ENCODE measurements at places on chromosomes 13 and 19.

GRCh38 chr19:47891923-47892666 is 6.0 kb upstream of the SULT2A1 start:
- DNase-seq, result no peak

DNA sequence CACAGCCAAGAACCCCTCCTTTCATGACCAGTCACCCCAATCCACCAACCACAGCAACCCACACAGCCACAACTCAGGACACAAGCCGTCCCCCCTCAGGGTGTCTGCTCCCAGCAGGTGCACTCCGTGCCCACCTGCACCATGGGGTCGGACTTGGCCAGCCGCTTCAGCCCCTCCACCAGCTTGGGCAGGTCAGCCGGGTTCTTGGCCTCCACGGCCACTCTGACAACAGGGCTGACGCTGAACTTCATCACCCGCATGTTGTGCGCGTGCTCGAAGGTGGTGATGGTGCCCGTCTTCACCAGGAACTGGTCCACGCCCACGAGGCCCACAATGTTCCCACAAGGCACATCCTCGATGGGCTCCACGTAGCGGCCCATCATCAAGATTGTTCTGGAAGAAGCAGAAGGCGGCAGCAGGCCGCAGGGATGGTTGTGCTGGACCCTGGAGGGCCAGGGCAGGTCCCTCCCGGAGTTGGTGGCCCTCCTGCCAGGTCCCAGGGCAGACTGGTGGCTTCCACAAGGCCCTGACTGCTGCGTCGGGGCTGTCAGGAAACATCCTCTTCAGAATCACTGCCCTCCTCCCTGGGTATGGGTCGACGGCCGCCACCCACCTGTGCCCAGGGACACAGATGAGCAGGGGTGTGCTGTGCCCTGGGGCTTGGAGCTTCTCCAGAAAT is 5.5 kb downstream of the EEF2 start:
- DNase-seq, result no peak

DNA sequence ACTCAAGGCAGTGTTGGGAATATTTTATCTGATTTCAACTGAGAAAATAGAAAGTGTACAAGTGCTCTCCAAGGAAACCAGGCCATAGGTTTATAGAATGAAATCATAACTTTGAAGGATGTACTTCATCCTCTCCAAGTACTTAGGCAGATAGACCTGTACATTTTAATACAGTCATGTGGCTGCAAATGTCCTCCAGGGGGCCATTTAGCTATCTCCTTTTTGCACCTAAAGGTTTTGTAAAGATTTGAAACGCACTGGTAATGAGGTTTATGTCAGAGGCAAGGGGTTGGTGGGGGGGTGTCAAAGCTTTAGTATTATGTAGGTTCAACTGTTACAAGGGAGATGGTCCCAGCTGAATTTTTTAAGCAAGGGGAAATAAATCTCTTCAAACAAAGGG is 364.4 kb downstream of the DCT start:
- no peak for DNase-seq

GRCh38 chr13:42275098-42275471 is 3.1 kb downstream of the AKAP11 start:
- no peak for DNase-seq

- no peak for DNase-seq
These were observed 31.1 kb downstream of the ZNF571 start for GRCh38 chr19:37563518-37563917.

DNA sequence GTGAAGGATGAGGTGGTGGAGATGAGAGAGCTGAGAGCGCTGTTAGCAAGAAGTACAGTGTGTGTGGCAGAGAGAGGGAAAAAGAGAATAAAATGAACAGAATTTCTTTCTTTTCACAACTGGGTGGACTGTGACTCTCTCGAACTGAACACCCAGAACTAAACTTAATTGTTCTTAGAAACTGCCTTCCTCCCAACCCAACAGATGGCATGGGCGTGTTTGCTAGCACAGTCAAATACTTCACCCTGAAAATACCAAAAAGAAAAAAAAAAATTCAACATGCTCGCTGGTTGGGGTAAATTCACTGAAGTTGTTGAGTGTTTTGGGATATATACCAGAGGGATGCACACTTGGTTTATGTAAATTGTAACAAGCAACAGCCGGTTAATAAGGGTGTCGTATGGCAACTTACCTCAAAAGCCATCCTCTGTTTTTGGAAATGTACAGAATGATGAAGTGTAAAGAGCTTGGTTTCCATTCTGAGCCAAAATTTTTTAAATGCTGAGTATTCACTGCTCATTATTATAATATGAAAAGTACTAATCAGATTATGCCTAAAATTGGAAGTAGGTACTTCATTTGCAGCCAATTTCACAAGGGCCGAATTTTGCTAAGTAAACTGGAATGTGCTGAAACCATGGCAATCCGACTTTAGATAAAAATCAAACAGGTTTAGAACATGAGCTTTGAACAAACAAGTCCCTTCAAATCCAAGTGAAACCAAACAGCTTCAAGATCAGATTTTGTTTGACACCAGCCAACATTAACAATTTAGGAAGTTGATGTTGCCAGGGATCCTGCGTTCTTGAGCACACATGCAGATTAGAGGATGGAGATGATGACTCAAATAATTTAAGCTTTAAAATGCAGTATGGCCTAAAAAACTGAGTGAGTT is 115.8 kb downstream of the ZIC5 start:
- no peak for DNase-seq

GRCh38 chr13:34166406-34166805 is 348.5 kb downstream of the RFC3 start:
- no peak for DNase-seq

- DNase-seq, result no peak
These were observed 39.3 kb upstream of the GPR183 start for GRCh38 chr13:99346335-99347042.

DNA sequence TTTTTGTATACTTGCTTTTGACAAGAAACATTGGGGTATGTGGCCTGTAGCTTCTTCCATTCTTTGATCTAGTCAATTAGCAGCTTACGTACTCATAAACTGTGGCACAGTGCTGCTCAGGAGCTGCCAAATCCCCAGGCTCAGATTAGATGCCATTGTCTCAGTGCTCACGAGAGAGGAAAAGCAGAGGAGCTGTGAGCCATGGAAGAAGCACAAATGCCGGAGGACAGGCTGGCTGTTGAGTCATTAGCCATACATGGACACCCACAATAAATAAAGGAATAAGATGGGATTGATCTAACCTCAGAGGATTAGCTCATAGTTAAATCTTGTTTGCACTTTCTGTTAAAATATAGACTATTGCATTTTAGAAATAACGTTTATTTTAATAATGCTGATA is 121.7 kb downstream of the POSTN start:
- DNase-seq, result no peak

- no peak for DNase-seq
These were observed 642 bp downstream of the ZNF571 start for GRCh38 chr19:37593996-37594303.

DNA sequence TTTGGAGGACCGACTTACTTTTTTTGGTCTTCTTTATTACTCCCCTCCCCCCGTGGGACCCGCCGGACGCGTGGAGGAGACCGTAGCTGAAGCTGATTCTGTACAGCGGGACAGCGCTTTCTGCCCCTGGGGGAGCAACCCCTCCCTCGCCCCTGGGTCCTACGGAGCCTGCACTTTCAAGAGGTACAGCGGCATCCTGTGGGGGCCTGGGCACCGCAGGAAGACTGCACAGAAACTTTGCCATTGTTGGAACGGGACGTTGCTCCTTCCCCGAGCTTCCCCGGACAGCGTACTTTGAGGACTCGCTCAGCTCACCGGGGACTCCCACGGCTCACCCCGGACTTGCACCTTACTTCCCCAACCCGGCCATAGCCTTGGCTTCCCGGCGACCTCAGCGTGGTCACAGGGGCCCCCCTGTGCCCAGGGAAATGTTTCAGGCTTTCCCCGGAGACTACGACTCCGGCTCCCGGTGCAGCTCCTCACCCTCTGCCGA is 409 bp downstream of the FOSB start:
- DNase-seq, result no peak

DNA sequence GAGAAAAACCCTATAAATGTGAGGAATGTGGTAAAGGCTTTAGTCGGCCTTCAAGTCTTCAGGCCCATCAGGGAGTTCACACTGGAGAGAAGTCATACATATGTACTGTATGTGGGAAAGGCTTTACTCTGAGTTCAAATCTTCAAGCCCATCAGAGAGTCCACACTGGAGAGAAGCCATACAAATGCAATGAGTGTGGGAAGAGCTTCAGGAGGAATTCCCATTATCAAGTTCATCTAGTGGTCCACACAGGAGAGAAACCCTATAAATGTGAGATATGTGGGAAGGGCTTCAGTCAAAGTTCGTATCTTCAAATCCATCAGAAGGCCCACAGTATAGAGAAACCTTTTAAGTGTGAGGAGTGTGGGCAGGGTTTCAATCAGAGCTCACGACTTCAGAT is 11.7 kb downstream of the ZNF226 start:
- DNase-seq, result no peak

DNA sequence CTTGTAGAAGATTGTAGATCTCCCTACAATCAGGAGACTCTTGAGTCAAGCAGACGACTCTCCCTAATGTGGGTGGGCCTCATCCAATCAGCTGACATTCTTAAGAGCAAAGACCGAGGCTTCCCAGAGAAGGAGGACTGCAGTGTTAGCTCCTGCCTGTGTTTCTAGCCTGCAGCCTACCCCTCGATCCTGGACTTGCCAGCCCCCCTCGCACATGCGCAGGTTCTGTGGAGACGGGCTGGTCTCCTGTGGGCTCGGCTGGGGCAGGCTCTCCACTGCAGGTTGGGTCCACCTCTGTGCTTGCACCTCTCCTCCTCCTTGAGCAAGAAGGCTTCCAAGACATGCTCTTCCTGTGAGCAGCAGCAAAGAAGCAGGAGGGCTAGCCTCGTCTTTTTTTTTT is 185.2 kb upstream of the SOX1 start:
- no peak for DNase-seq

- DNase-seq, result no peak
These were observed 6.2 kb downstream of the ABCC4 start for GRCh38 chr13:95295026-95295425.

- DNase-seq, result peak; percentile 16
These were observed 6.0 kb downstream of the PEX11G start for GRCh38 chr19:7482584-7483439.

- no peak for DNase-seq
These were observed 406.8 kb downstream of the KLF5 start for GRCh38 chr13:73465617-73465971.

DNA sequence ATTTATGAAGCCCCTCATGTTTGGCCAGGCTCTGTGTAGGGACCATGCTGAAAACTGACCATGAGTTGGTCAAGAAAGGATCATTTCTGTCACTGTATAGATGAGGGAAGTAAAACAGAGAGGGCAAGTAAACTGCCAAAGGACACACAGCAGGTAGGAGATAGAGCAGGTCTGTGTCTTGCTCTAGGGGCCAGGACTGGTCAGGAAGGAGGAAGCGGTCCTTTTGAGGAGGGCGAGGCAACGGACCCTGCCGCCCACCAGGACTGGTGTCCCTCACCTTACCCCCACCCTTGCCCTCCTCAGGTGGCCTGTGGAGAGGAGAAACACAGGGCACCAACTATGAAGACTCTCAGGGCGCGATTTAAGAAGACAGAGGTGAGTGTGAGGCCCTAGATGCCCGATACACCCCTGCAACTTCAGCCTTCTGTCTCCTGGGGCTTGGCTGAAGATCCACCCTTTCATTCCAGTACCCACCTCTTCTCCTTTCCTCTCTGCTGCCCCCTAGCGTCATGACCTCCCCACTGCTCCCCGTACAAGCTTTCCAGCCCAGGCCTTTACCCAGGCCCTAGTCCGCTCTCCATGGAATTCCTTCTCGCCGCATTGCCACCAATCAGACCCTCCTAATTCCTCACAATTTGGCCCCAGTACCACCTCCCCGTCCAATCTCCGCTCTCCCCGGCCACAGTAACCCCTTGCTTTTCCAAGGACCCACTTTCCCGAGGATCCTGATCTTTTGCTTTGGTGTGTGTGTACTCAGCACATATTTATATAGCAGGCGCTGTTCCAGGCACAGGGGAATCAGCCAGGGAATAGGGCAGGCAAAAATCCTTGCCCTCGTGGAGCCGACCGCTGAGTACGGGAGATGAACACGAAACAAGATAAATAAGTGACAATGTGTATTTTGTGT is 3.9 kb downstream of the ANKRD24 start:
- peak; percentile 26 for DNase-seq

DNA sequence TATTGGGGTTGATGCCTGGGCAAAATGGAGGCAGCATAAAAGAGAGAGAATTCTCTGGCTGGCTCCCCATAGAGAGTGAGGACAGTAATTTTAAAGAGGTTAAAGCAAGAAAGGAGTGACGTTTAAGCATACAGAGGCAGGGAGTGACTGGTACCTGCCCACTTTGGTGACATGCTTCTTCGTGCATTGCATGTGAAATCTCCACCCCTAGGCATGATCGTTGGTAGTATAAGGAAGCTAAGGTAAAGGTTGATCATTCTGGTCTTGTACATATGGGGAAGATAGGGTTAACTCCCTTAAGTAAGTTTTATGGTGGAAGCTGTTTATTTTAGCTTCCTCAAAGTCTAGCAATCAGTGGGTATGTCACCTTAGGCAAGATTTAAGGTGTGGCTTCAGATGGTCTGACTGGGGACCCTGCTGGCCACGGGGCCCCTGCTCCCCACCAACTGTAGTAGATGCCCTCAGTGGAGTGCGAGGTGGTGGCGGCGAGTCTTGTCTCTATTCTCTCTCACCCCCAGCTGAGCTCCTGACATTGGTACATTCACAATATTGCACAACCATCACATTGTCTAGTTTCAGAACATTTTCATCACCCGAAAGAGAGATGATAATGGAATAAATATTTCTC is 797.5 kb upstream of the SPRY2 start:
- no peak for DNase-seq

GRCh38 chr13:76414320-76414719 is 471.9 kb downstream of the KCTD12 start:
- DNase-seq, result no peak

DNA sequence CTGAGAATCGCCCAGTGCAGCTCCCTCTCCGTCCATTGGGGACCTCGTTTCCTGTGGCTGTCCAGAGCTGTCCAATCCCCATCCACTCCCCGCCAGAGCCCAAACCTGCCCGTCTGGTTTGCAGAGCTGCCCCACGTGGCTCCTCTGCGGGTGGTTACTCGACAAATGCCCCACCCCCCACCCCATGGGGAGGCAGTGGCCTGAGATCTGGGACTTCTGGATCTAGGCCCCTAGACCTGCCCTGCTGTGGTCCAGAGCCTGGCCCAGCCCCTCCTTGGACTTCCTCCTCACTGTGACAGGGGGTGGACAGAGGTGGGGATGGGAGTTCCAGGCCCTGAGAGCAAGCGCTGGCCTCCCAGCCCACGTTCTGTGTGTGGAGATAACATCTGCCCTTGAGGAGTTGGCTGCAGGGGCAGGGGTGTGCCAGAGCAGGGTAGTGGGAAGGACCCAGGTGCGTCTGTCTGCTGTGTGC is 29.1 kb downstream of the PAK4 start:
- no peak for DNase-seq

DNA sequence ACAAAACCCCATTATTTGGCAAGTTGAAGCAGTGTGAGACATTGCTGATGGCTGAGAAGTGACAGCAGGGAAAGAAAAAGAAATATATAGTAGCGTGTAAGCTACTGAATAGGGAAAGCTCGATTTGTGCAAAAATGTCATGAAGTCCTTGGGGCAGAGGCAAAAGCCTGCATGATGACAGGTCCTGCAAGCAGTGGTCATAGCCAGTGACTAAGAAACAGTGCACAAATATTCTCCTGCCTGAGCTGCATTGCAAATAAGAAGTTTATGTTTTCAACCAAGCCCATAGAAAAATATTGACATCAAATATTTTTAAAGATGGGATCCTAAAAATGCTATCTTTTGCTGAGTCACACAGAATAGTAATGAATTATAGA is 270.0 kb downstream of the SLITRK6 start:
- DNase-seq, result no peak

Measured in NCI-H1105 treated with DMSO at 0.1 percent for 48 hours (cell line).